ENCODE measurements at places on chromosomes 11 and 22. TPM values are rescaled to one million over a fixed set of nuclear protein-coding genes. Genes with fewer than 3 reads are reported as not detected.
A peak's percentile ranks its signal among the peaks of the same experiment; 100 is the strongest.

- DNase-seq, result peak; percentile 77
Observed at GRCh38 chr11:68120273-68121066, 718 bp downstream of the CHKA start.

DNA sequence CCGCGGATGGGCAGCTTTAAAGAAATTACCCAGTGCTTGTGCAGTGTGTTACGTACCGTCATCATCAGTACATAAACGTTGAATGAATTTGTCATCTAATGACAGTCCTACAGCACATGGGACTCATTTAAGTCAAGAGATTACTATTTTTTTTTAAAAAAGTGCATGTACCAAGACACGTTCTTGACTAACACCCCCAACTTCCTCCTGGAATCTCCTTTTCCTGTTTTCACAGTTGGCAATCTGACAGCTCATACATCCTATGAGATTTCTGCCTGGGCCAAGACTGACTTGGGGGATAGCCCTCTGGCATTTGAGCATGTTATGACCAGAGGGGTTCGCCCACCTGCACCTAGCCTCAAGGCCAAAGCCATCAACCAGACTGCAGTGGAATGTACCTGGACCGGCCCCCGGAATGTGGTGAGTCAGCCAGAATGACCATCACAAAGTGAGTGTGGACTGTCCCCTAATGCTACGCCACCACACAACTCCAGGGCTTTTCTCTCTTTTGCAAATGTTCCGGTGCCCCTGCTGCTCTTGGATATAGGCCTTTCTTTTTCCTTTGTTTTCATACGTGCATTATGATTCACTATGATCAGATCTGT, 162.0 kb upstream of the SORL1-AS1 start:
- DNase-seq, result no peak

DNA sequence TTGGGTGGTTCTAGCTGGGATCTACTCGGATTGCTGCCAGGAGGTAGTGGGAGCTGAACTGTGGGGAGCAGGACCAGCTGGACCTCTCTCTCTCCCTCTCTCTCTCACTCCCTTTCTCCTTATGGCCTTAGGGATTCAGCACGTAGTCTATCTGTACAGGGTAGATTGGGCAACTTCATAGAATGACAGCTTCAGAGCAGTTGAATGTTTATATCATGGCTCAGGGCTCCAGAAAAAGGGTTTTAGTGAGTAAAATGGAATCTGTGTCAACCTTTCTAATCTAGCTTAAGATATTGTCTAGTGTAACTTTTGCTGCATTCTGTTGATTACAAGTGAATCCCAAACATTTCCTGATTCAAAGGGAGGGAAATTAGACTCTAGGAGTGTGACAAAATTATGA, 127.7 kb upstream of the PDGFD start:
- no peak for DNase-seq

The CHST1 gene
- 0.25 TPM for total RNA-seq

GRCh38 chr11:106733635-106734034, 284.6 kb downstream of the GUCY1A2 start:
- no peak for DNase-seq

GRCh38 chr22:35991168-35991567, 37.5 kb downstream of the RBFOX2 start:
- no peak for DNase-seq

The KIRREL3 gene
- not detected for total RNA-seq

- no peak for DNase-seq
Observed at GRCh38 chr11:106957030-106957482, 61.2 kb downstream of the GUCY1A2 start.

The HSD17B12 gene
- total RNA-seq, result 355 TPM

DNA sequence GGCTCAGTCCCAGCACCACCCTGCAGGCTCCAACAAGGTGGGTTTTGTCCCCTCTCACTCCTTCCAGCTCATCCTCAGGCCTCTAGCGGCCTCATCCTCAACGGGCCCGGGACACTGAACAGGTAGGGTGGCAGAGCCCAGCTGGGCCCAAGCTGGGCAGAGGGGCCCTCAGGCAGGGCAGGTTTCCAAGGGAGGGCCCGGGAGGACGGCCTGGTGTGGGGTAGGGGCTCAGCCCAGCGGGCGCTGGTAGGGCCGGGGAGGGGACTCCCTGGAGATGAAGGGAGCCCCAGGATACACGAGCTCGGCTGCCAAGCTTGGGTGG, 2.5 kb upstream of the IFITM10 start:
- DNase-seq, result no peak

The MADD gene
- total RNA-seq, result 31.2 TPM

The IZUMO1R gene
- not detected for total RNA-seq

GRCh38 chr11:5363679-5364078, 12.4 kb downstream of the OR51B6 start:
- peak; percentile 14 for DNase-seq

- no peak for DNase-seq
Observed at GRCh38 chr11:117876341-117877119, at the start of gene FXYD6. Gene FXYD6, minus strand, starts transcription at chr11:117876658. Its CDS starts 33,882 bp downstream, at chr11:117842776.

DNA sequence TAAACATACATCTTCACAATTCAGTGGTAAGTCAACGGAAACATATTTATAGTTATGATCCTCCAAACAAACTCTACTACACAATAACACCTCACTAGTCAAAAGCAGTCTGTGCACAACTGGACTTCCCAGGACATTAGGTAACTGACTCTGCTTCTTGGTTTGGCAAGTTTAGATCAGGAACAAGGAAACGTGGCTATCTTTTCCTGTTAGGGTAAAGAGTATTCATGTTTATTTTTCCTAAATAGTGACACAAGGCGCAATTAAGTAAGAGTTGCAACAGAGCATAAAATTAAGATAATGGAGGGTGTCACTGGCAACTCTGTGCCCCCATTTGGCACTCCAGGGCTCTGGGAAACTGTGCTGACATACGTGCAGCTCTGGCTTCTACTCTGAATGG, 70.2 kb upstream of the TP53AIP1 start:
- DNase-seq, result no peak

GRCh38 chr22:30837531-30837930, 131.0 kb downstream of the MORC2 start:
- no peak for DNase-seq

DNA sequence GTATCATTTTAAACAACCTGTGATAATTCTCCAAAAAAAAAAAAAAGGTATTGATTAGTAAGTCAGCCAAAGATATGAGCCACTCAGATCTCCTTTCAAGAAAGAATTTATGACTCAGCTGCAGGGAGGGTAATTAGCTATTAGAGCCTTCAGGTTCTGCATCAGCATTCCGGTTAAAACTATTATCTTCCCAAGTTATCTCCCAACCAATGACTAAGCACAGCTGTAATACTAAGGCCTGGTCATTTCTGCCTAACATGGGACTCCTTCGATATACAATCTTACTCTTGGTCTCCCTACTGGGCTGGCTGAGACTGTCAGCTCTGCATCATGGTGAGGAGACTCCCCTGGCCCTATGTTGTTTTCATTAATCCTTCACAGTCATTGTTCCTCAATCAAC, 60.4 kb downstream of the SBF2 start:
- no peak for DNase-seq

- no peak for DNase-seq
Observed at GRCh38 chr11:40506226-40506625, 953.2 kb downstream of the LRRC4C start.

- DNase-seq, result no peak
Observed at GRCh38 chr22:30720263-30720837, 25.7 kb downstream of the OSBP2 start.

- DNase-seq, result no peak
Observed at GRCh38 chr11:102138670-102139069, 28.4 kb downstream of the YAP1 start.

GRCh38 chr11:128691802-128692752, 1.8 kb upstream of the FLI1 start:
- DNase-seq, result no peak

- peak; percentile 59 for DNase-seq
Observed at GRCh38 chr22:45946805-45947600, 30.0 kb downstream of the WNT7B start.

The RFPL2 gene
- not detected for total RNA-seq

GRCh38 chr11:57622263-57622662, 24.8 kb downstream of the SERPING1 start:
- DNase-seq, result no peak

DNA sequence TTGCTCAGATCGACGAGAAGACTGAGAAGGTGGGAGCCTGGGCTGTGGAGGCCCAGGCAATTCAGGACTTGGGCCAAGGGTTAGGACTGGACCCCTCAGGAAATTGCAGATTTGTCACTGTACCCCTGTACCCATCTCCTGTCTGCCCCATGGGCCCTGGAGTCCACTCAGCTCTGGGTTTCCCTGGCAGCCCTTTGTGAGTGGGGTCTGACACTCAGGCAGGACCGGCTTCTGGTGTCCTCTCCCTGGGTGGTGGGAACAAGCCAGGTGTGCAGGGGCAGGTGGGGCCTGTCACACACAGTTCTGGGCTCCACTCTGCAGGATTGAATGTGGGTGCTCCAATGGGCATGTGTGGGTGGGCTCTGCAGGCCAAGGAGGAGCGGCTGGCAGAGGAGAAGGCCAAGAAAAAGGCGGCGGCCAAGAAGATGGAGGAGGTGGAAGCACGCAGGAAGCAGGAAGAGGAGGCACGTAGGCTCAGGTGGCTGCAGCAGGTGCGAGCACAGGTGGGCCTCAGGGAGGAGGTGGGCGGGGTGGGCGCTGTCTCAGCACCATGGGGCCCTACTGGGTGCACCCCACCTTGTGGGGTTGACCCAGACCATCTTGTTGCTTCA, 21.6 kb downstream of the INCENP start:
- DNase-seq, result no peak

DNA sequence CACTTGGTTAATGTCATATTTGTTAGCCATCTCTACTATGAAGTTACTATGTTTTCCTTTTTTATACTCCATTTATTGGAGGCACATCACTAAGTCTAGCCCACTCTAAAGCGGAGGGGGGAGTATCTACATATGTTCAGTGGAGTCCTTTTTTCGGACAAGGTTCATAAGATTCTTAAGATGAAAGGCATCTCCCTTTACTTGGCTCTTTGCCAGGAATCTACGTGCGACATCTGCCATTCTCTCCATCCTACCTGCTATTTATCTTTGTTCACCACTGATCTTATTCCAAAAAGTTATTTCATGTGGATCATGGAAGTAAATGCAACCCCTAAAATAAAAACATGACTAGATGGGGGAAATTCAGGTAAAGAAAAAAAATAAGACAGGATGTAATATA, 77.4 kb upstream of the YWHAH start:
- no peak for DNase-seq

Data from Karpas-422 (cell line).